ENCODE measurements at places on chromosomes 1 and 21.

- DNase-seq = no peak
These were observed 65.1 kb upstream of the RUNX3 start for GRCh38 chr1:24995140-24995539.

DNA sequence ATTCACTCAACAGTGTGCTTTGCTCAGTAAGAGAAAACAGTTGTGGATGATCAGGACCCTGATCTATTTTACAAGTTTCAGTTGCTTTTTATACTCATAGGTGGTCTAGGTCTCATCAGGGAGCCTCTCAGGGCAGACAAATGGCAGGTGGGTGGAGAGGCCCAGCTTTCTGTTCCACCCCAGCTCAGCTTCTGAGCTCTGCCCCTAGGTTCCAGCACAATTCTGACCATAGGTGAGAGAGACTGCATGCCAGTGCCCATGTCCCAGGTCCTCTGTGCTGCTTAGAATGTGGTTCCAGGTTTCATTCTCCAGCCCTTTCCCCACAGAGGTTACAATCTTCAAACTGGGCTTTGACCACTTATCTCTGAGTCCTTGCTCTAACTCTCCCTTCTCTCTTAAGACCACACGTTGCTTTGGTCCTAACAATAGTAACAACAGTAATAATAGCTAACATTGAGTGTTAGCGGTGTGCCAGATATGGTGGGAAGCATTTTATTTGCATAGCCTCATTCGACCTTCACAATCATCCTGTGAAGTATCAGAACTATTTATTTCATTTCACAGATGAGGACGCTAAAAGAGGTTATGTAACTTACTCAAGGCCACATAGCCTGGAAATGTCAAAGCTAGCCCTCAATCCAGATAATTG lies 19.6 kb upstream of the DUSP10 start:
- DNase-seq = peak; percentile 29

GRCh38 chr1:5109633-5110032 lies 455.2 kb downstream of the AJAP1 start:
- no peak for DNase-seq

GRCh38 chr1:164786980-164787833 lies 228.2 kb downstream of the PBX1 start:
- DNase-seq = peak; percentile 85

DNA sequence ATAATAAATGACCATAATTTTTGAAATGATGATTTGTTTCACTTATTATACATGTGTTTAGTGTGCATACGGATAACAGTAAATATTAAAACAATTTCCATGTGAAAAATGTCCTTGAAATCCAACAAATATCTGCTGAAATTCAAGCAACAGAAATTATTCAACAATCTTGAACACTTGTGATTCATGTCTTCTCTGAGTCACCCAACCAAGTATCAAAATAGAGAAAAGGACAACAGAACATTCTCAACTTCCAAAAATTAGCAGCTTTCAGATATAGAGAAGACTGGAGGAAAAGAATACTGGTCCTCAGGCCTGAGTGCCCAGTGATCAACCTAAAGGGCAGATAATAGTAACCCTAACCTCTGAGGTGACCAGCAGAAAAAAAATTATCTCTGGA lies 90.8 kb downstream of the VAV3 start:
- no peak for DNase-seq

GRCh38 chr1:41619511-41620364 lies 135.3 kb upstream of the EDN2 start:
- no peak for DNase-seq

DNA sequence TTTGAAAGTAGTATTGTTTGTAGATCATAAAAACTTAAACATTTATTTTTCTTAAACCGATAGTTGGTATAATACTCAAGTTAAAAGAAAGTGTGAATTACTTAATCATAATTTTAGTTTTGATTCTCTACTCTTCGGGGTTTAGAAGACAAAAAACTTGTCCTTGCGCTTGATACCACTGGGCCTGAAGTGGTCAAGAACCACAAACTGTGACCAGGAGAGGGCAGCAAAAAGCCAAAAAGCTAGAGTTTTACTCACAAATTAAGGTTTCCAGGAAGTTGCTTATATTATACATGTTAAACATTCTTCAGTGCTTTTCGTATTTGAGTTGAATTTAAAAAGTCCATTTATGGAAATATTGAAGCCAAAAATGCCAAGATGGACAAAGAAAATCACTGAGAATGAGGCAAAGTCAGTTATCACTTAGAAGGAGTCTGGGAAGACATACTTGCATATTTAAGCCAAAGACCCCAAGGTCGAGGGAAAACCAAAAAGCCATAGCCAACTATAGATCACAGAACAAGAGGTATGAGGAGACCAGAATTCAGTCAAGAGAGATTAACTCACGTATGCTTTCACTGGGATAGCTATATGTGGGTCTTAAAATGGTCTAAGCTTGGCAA lies 34.2 kb downstream of the EFCAB7 start:
- peak; percentile 14 for DNase-seq

GRCh38 chr1:211305044-211305443 lies 21.6 kb upstream of the TRAF5 start:
- peak; percentile 61 for DNase-seq

DNA sequence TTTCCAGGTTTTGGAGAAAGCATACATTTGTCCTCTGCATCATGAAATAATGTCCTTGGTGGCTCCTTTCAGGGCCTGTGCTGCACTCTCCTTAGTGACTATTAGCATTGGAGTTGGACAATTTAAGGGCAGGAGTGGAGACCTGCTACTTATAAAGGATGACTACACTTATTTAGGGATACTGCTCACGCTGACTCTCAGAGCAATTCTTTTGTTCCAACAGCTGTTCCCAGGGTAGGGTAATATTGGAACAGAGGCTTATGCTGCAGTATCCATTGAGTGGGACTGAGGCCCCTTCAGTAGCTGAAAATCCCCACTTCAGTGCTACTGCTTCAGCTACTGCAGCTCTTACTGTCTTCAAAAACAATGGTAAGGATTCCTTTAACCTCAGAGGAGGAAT lies 84.6 kb downstream of the GPR88 start:
- no peak for DNase-seq

GRCh38 chr1:229578168-229579058 lies 19.9 kb upstream of the ABCB10 start:
- no peak for DNase-seq
